ENCODE measurements at places on chromosomes 4 and X. TPM values are rescaled to one million over a fixed set of nuclear protein-coding genes. Genes with fewer than 3 reads are reported as not detected.

DNA sequence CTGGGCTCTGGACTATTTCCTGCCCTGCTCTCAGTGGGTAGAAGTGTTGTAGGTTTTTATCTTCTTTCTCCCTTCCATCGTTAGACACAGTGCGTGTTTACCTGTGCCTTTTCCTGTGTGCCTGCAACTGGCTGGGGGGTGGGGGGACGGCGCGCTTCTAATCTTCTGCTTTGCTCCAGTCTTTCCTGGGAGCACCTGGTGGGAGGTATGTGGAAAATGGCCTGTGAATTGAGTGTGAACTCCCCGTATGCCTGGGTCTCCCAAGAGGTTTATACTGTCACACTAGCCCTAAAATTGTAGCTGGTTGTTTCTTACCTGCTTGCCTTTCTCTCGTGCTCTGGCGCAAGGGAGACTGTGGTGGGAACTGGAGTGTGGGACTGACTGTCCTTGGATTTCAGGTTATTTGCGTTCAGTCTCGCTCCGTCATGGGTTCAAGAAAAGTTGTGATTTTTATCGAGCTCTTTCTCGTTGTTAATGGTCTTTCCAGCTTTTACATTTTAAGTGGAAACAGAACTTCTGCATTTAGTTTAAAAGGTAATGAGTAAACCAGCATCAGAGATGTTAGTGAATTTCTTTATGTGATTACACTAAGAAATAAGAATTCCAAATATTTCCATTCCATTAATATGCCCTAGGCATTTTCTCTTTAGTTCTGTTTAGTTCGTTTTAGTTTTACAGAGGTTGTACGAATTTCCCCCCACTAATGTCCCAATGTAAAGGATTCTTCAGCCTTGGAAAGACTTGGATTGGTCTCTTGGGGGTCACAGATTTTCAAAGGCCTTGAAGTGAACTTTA lies 15.3 kb downstream of the MRPL1 start:
- peaks cover 22% of the 10 kb centered on the region for H3K36me3 ChIP-seq
- H3K27me3 ChIP-seq = no peaks in the 10 kb centered on the region
- no peaks in the 10 kb centered on the region for H3K4me1 ChIP-seq
- no peak overlapping the region for H3K27ac ChIP-seq
- DNase-seq = no peak

GRCh38 chr4:162938738-162939485 lies 227.8 kb downstream of the NAF1 start:
- H3K4me3 ChIP-seq = no peak overlapping the region
- no peaks in the 10 kb centered on the region for H3K36me3 ChIP-seq
- H3K27me3 ChIP-seq = no peaks in the 10 kb centered on the region
- no peaks in the 10 kb centered on the region for H3K4me1 ChIP-seq

Gene GLRB
- 1.2 TPM for total RNA-seq

Gene DCHS2
- 0.20 TPM for total RNA-seq

Data from psoas muscle (tissue), 8 donors.